Fibroblast of mammary gland (primary cell): ENCODE measurements at places on chromosomes 16 and 17.

DNA sequence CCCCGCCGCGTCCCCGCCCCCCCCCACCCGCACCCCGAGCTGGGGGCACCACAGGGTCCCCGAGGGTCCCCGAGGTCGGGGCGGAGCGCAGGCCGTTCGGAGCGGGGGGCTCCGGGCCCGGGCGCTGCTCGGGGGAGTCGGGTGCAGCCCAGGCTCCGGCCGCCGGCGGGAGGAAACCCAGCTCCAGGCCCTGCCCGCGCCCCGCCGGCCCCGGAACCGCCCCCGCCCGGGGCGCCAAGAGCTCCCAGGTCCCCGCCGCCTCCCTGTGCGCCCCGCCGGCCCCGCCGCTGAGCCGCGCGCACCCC is 33.2 kb upstream of the RPH3AL start:
- DNase-seq, result no peak

- DNase-seq, result peak; percentile 85
Observed at GRCh38 chr17:77444628-77444983, 303.8 kb downstream of the SEC14L1 start.

DNA sequence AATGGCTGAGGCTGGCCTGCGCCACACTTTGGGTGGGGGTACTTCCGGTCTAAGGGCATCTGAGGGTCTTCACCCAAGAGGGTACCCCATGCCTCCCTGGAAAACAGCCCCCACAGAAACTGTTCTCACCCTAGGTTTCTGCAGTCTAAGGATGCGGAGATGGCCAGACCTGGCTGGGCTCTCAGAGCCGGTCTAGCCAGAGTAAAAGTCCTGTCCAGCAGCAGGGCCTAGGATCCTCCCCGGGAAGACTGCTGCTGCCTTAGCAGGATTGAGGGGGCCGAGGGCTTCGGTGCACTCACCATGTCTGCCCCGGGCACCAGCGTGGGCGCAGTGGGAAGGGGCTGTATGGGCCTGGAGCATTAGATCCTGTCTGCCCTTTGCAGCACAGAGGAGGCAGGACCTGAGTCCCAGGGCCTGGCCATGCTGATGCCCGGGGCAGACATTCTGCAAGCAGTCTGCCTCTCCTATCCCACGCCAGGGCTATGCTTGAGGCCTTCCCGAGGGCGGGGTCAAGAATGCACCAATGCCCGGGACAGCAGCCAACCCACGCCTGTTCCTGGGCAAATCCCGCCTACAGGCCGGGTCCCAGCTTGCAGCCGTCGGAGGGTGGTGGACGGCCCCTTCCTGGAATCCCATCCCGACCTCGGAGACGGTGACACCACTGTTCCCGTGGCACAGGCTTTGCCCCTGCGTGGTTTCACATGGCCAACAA is 54.7 kb downstream of the CBFA2T3 start:
- DNase-seq, result peak; percentile 55

DNA sequence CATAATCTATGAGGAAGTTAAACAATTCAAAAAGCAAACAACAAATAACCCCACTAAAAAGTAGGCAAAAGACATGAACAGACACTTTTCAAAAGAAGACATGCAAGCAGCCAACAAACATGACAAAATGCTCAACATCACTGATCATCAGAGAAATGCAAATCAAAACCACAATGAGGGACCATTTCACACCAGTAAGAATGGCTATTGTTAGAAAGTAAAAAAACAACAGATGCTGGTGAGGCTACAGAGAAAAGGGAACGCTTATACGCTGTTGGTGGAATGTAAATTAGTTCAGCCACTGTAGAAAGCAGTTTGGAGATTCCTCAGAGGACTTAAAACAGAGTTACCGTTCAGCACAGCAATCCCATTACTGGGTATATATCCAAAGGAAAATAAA is 24.4 kb downstream of the TNFRSF13B start:
- no peak for DNase-seq

DNA sequence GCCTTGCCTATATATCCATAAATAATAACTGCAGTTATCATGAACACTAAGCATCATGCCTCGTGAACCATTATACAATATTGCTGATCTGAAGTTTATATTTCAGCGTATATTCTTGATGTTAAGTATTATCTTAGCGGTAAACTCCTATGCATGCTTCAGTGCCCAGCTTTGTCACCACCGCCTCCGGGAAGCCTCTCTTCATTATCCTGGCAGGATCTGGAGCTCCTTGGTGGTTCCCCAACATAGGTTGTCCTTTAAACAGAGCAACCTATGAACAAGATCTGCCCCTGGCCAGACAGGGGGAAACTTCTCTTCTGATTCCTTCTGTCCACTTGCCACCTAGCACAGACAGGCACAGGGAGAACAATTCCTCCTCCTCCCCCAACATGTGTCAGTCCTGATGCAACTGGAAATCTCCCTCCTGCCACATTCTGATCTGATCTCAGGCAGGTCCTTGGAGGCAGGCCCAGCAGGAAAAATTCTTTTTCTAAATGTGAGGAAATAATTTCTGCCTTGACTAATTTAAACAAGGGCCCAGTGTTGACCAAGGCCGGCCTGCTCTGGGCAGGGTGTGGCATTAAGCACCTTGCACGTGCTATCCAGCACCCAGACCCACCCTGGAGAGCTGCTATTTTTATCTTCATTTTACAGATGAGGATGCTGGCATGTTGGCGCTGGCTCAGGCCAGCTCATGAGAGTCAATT is 22.4 kb downstream of the SPNS2 start:
- DNase-seq, result no peak

DNA sequence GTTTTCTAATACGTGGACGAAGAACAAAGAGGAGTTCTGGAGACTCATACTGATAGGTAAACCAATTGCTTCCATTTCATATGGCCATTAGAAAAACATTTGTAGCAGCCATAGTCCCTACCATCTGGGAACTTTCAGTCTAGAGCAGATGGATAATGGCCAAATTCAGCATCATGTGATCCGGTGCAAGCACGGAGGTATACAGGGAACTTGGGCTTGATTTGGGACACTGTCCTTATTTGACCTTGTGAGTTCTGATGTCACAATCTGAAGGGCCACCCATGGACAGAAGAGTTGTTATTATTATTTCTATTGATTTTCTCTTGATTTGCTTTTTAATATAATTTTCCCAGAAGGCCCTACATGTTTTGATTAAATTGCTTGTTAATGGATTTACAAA is 154.6 kb upstream of the ZNF267 start:
- DNase-seq, result no peak

GRCh38 chr17:79393358-79394052 is 217.3 kb downstream of the RBFOX3 start:
- DNase-seq, result peak; percentile 54

DNA sequence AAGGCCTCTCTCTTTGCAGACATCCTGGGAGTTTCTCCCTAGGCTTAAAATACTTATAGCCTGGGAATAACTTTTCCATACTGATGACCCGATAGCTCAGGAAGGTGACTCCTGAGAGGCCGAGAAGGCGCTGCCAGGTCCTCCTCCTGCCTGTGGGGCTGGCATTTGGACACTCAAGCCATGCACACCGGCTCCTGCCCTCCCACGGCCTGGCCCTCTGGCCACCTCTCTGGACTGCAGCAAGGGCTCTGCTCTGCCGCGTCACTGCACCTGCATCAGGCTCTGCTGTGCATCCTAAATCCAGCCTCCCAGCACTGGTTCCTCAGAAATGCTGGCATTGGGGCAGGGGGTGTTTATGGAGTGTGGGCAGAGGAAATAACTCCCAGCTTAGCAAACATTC is 14.2 kb downstream of the KCNG4 start:
- no peak for DNase-seq

DNA sequence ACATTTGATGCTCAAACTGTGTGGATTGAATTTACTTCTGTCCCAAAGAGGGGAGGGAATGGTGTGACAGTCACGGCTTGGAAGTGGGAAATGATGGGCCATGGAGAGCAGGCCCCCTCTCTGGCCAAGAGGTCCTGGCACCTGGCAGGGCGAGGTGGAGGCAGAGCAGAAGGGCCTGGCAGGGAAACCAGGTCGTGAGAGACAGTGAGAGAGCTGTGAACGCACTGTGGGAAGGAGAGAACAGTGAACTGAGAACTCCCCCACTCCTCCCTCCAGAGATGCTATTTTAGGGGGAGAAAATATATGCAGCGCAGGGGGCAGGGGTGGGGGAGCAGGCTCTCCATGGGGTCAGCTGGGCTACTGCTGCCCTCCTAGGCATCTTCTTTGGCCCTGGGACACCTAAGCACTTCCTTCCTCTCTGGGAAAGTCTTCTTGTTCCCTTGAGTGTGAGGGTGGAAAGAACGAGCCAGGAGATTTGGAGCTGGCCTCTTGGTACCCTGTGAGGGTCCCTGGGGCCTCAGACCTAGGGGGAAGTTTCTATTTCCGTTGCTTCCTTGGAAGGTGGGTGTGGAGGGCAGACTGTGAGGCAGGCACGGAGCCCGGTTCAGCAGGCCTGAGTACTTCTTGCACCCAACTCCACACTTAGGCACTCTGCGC is 17.2 kb upstream of the TBX21 start:
- DNase-seq, result no peak

- DNase-seq, result no peak
Observed at GRCh38 chr16:85833219-85833920, 33.9 kb downstream of the COX4I1 start.

GRCh38 chr16:17364319-17365210 is 106.2 kb downstream of the XYLT1 start:
- peak; percentile 99 for DNase-seq

DNA sequence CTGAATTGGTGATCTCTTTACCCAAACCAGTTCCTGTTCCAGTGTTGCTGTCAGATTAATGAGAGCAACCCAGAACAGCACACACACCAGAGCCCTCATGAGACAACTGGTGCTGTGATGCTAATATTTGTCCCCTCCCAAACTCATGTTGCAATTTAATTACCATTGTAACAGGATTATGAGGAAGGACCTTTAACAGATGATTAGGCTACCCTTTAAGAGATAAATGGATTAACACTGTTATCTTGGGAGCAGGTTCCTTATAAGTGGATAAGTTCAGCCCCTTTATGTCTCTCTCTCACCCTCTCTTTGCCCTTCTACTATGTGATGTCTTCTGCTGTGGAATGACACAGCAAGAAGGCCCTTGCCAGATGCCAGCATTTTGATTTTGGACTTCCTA is 1.1 kb upstream of the CCDC182 start:
- DNase-seq, result no peak

GRCh38 chr16:54177052-54177861 is 109.3 kb downstream of the IRX3 start:
- DNase-seq, result no peak

GRCh38 chr16:30605158-30605557 is 5.0 kb downstream of the ZNF689 start:
- no peak for DNase-seq

DNA sequence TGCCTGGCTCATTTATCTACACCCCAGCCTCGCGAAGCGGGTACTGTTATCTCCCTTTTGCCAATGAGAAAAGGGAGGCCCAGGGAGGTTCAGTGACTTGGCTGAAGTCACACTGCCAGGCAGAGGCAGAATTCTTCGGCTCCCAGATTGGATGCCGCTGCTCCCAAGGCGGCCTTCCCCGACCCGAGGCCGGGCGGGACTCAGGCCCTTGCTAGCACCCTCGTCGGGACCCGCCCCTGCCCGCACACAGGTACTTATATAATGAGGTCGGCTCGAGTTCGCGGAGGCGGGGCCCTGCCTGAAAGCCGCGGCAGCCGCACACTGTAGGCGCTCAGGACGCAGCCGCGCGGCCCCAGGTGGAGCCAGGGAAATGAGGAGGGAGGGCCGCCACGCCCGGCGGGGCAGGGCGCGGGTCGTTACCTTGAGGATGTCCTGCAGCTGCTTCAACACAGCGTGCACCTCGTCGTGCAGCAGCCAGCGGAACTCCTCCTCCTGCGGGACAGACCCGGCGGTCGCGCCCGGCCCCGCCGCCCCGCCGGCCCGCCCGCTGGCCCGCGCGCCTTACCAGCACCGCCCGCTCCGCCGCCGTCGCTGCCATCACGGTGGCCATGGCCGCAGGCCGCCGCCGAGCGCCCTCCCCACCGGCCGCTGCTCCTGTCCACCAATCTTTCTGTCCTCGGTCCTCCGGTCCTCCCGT is at the start of gene ROGDI:
Gene ROGDI, minus strand, starts transcription at position 672 of the 697 bp plus-strand sequence. Its CDS starts 62 bp downstream, at position 610.
- no peak for DNase-seq

DNA sequence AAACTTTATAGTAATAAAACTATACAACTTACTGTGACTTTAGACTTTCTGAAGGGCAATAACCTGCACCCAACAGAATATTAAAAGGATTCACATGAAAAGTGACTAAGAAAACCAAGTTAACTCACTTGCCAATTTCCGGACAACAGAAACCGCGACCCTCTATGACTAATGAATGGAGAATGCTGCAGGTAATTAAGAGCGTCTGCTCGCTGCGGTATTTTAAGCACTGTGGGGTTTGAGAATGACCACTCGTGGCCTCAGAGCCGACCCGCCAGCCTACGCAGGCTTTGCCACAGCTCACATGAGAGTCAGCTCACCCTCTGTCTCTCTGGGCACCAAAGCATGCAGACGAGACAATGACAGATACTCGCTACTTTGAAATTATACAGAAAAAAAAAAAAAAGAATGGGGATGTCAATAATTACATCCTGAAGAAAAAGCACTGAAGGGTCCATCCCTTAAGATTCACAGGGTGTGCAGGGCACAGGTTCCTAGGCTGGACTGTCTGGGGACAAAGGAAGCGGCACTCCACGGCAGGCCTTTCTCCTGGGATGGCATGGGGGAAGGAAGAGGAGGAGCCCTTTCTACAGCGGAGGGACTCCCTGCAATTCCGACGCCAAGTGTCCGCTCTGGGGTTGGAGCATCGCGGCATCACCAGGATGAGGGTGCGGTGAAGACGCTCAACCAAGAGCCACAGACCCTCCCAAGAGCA is 35.0 kb downstream of the ZCCHC14 start:
- DNase-seq, result peak; percentile 99

DNA sequence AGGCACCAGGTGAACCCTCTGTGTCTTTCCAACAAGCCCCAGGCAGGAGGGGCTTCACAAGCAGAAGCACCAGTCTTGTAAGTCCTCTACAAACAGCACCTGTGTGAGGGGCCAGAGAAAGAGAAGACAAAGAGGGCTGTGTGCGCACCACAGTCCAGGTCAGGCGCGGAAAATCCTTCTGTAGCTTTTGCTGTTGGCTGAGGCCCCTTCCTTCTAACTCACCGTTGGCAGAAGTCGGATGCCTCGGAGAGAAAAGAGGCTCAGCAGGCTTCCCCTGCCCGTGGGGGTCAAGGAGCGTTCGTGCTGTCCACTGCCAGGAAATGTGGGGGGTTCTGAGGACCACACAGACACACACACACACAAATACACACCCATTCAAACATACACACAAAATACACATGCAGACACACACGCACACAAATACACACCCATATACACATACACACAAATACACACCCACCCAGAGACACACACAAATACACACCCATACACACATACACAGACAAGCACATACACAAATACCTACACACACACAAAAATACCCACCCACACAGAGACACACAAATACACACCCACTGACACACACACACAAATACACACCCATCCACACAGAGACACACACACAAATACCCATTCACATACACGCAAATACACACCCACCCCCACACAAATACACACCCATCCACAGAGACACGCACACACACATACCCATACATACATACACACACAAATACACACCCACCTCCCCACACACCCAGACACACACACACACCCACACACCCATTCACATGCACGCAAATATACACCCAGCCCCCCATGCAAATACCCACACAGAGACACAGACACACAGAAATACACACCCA is 6.8 kb downstream of the ZG16B start:
- DNase-seq, result no peak
